Fibroblast of skin of abdomen (primary cell): ENCODE measurements at places on chromosomes 1 and 21.

GRCh38 chr21:26470351-26471098, 102.6 kb downstream of the CYYR1 start:
- DNase-seq = no peak

DNA sequence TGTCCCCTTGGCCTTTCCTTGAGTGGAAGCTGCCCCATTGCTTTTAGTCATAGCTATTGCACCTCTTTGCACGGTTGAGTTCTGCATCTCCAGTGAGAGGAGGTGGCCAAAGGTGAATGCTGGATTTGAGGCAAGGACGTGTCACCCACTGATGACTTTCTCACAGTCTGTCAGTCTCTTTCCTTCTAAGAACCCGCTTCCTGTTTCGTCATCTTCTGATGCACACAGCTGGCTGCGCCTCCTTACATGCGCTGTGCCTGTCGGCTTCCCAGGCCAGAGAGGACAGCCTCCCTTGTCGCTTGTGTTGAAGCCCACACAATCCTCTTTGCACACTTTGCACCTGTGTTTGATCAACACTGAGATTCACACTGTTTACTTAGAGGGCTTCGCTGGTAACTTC, 41.8 kb upstream of the PWP2 start:
- DNase-seq = peak; percentile 2

GRCh38 chr1:61425040-61425439, 299.9 kb downstream of the TM2D1 start:
- DNase-seq = no peak

GRCh38 chr1:170863621-170864020, 71.7 kb upstream of the MROH9 start:
- DNase-seq = no peak

- DNase-seq = no peak
These were observed 161.8 kb downstream of the AMY1C start for GRCh38 chr1:103911450-103911849.

DNA sequence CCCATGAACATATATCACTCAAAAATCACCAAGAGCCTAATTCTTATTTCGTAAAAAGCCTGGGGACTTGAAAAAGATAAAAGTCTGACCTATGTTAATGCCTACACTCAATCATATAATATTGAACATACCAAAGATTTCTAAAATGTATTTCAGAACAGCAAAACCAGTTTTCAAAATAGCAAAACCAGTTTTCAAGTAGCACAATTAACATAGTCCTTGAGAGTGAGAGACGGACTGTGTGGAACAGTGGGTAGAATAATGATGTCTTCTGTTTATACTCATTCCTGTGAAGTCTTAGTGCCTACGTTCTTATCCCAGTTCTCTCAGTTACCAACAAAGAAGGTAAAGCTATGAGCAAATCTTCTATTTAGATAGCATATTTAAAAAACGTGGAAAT, 22.3 kb upstream of the RGS2 start:
- no peak for DNase-seq

GRCh38 chr1:93200714-93201113, 20.2 kb downstream of the CCDC18 start:
- no peak for DNase-seq

DNA sequence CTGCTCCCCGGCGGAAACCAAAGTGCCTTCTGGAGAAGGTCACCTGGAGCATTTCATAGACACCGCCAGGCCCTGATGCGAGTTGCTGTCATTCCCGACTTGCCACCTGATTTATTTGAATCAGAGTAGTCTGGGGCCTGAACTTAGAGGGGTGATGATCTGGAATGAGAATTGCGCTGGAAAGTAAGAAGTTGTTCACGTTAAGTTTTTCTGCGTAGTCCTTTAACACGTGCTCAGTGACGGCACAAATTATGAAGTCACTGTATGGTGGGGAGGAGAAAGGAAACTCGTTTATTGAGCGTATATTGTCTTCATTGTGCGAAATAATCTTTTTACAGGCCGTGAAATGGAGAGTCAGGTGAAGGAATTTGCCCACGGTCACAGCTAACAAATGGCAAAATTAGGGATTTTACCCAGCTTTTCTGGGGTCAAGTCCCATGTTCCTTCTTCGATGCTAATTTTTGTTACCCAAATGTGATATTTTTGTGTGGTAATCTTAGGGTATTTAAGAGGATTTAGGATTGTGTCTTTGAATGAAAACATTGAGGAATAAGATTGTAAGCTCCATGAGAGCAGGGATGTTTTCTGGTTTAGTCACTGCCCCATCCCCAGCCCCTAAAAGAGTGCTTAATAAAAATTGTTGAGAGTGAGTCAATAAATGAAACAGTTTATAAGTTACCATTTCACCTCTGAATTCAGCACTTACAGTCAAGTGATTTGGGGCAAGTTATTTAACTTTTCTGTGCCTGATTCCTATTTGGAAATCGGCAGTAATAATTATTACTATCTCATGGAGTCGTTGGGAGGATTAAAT, 46.4 kb upstream of the NBL1 start:
- DNase-seq = peak; percentile 25

DNA sequence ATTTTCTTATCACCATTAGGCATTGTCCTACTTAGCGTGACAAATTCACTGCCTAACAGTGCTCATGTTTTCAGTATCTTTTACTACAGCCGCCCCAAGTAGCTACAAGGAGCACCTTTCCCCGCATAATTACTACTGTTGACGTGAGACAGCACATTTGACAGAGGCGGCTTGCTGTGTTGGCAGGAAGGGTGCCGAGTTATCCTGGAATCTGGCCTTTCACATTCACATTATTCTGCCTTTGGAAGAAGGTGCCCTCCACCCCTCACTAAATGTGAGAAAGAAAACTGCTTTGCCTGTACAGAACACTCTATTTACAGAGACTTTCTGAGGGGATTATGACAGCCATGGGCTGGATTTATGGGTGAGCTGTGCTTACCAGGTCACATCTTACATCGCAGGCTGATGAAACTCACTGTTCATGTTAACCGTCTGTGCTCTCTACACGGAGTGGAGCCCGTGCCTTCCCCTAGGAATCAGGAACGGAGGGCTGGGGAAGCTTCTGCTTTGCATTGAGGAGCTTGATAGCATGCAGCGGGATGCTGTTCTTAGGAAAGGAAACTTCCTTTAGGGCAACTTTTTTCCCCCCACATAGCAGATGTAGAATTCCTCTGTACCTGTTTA, 148.0 kb upstream of the ZRANB2 start:
- DNase-seq = peak; percentile 17

DNA sequence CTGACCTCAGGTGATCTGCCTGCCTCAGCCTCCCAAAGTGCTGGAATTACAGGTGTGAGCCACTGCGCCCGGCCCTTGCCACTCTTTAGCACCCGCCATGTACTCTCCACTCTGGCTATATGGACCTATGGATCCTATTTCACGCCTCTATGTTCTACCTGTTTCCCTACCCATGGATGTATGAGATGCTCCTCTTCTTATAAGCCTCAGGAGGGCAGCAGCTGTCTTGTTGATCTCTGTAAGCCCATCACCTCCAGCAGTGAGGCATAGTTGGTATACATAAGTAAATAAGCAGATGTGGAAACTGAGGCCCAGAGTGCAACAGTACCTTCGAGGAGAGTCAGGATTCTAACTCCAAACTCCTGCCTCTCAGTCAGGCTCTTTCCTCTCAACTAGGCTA, 24.7 kb upstream of the ARTN start:
- no peak for DNase-seq

DNA sequence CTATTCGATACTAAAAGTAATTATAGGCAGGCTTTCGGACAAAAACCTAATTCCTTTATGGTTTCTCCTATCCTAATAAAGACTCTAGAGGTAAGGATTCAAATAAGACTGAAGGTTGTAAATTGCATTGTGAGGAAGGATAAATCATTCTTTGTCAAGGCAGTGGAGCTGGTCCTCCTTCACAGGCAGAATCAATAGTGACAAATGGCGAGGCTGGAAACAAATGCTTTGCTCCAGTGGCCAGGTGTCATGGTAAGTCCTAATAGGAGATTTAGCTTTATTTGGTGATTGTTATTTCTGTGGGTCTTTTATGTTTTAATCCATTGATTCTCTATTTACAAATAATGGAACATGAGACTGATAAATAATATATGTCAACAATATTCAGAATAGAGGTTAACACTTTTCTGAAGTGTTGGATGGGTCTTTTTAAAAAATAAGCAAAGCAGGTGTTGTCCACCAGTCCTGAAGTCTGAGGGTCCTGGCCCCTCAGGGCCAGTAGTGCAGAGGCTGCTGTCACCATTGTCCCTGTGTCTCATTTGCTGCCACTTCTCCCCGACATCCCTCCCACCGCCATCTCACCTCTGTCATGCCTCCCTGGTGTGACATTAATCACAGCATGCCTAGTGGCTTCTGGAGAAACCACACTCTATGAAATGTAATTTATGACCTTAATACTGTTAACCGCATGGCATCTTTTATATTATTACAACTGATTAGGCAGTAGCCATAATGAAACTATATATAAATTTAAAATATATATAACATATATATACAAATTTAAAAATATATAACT, 120.9 kb upstream of the MAGI3 start:
- no peak for DNase-seq

- DNase-seq = peak; percentile 81
These were observed 110.9 kb downstream of the RUNX1 start for GRCh38 chr21:34938089-34938764.

DNA sequence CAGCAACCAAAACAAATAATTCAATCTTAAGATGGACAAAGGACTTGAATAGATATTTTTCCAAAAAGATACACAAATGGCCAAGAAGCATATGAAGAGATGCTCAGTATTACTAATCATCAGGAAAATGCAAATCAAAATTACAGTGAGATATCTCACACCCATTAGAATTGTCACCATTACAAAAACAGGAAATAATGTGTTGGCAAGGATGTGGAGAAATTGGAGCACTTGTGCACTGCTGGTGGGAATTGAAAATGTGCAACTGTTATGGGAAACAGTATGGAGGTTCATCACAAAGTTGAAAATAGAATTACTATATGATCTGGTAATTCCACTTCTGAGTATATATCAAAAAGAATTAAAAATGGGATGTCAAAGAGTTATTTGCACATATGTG, 83.2 kb downstream of the SH3GLB1 start:
- no peak for DNase-seq

- peak; percentile 39 for DNase-seq
These were observed 194.8 kb downstream of the EIF4G3 start for GRCh38 chr1:20981915-20982314.

DNA sequence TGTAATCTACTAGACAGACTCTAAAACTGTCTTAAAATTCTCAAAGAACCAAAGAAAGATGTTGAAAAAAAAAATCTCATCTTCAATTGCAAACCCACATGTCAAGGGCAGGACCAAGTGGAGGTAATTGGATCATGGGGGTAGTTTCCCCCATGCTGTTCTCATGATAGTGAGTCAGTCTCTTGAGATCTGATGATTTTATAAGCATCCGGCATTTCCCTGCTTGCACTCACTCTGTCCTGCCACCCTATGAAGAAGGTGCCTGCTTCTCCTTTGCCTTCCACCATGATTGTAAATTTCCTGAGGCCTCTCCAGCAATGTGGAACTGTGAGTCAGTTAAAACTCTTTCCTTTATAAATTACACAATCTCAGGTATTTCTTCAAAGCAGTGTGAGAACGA, 257.0 kb downstream of the HHIPL2 start:
- DNase-seq = no peak

DNA sequence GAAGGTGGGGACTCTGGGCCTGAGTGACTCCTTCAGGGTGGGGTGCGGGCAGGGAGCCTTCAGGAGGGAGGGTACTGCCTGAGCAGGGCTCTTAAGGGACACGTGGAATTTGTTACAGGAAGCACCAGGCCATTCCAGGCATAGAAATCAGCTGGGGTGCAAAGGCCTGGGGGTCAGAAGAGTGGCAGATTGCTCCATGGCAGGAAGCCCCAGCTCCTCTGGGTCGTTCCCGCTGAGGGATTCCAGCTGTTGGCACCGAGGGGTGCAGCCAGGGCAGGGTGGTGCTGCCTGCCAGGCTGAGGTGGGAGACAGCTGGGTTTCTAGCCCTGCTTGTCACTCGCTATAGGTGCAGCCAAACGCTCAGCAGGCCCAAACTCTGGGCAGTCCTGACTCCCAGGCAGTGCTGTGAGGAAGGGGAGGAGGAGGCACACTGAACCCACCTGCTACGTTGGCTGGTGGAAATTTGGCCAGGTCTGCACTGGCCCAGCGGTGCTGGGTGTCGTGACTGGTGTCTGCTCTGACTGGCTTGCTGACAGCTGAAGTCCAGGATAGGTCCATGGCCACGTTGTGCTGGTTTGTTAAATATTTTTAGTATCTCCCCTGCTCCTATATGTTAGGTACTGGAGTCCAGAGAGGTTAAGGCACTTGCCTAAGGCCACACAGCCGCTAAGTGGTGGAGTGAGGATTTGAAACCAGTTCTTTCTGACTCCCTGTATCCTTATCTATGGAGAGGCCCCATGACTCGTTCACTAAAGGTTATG, 19.3 kb downstream of the TNFRSF1B start:
- no peak for DNase-seq

DNA sequence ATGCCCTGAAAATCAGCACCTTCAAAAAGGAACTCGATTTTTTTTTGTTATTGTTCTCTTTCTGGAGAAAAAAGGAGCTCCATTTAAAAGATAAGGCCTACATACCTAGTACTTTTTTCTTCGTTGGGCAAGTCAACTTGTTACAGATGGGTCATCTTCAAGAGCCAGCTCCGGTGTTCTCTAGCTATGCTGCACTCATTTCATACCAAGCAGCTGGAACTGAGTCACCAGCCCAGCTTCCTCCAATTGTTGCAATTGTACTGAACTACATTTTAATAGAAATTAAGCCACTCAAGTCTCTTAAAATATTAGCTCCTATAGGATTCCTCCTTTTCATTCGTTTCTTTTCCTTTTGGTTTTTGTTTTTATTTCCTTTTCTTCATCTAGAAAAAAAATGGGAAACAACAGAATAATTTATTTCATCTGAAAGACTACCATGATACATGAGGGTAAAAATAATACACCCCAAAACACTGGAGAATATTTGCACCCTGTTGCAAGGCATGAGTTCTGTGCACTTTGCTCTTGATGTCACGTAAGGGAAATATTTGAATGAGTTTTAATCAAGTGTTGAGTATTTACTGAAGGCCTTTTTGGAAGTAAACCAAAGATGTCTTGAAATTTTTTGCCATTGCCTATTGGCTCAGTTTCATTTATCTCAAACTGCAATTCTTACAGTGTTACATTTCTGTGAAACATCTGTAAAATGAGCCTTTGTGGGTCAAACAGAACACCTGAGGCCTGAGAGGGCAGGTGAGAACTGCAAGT, 60.5 kb downstream of the CLIC4 start:
- peak; percentile 57 for DNase-seq

- DNase-seq = no peak
These were observed 36.7 kb upstream of the HP1BP3 start for GRCh38 chr1:20823845-20824244.
